LNCaP clone FGC (cell line): ENCODE measurements at places on chromosomes 16 and 17.

GRCh38 chr17:77862890-77863813 lies 95.4 kb upstream of the TNRC6C start:
- no peak for DNase-seq

GRCh38 chr17:48843187-48843900 lies 12.5 kb downstream of the CALCOCO2 start:
- no peak for DNase-seq

DNA sequence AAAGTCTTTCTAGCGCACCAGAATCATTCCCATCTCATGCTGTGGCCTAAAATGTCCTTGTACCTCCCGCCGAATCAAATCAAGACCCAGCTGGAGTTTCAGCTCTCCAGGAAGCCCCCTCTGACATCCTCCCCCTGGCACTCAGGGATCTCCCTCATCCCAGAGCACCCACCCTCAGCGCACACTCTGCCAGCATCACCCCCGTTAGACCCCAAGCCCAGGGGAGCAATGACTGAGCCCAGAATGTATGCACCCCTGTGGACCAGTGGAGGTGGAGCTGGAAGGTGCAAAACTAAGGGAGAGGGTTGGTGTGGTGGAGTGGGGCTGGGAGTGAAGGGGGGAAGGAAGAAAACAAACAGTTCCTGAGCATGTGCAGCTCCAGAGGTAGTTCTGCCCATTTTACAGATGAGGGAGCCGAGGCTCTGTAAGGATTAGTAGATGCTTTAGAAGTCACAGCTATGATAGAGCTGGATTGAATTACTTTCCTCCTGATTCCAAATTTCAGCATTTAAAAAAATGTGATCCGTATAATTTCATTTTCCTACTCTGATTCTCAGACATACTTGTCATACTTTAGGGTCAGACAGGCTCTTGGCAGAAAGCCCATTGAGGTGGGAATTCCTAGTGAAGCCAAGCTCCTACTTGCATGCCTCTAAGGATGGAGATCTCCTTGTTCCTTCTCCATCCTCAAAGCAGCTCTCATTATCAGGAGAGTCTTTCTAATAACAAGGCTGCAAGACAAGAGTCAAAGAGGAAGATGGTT lies 242.7 kb downstream of the KATNIP start:
- DNase-seq, result no peak

DNA sequence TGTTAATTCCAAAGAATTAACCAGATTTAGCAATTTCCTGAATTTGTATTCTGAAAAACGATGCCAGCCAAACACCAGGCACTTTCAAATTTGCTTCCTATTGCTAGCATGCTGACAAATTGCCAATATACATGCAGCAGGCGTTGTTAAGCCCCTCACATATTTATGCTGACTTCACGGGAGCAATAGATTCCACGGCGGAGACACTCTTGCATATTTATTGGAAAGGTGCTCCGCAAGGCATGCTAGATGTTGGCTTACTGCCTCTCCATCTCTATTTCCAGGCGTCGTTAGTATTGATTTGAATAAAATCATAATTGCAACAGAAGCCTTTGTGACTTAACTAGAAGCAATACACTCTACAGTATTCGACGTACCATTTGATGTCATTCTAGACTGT lies 211.0 kb upstream of the IRX5 start:
- no peak for DNase-seq

DNA sequence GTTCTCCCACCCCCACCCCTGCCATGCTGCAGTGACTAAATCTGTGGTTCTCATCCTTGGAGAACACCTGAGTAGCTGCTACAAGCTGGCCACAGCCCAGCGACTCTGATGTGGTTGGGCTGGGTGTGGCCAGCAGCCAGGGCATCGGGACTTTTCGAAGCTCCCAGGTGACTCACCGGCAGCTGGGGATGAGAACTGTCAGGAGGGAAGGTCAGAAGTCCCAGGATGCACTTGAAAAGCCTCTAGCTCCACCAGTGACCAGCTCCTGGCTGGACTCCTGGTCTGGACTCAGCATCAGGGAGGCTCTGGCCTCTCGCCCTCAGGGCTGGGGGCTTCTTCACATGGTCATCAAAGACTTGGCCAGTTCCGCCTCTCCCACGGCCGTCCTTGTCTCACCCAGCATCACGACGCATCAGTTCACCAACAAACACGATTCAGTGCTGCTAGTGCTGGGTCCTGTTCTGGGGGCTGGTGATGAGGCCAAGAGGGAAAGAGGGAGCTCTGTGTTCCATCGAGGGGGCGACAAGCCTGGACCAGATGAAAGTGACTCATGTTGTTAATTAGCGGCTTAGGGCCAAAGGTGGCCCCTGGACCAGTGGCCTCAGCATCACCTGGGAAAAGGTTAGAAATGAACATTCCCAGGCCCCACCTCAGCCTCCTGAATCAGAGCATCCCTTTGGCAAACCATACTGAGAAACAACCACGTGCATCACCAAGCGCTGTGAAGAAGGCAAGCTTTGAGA lies 3.9 kb upstream of the C17orf99 start:
- peak; percentile 50 for DNase-seq

GRCh38 chr17:35738519-35739133 lies 7.2 kb downstream of the RASL10B start:
- no peak for DNase-seq

DNA sequence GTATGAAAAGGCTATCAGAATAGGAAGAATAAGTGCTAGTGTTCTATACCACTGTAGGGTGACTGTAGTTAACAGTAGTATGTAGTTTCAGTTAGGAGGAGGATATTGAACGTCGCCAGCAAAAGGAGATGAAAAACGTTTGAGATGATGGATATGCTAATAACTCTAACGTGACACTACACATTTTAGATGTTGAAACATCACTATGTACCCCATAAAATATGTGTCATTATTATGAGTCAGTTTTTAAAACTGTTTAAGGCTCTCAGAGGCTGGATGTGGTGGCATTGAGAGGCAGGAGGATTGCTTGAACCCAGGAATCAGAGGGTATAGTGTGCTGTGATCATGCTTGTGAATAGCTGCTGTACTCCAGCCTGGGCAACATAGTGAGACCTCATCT lies 31.8 kb downstream of the UBN1 start:
- no peak for DNase-seq

GRCh38 chr16:50015631-50016030 lies 9.4 kb upstream of the CNEP1R1 start:
- no peak for DNase-seq

- no peak for DNase-seq
Measured at GRCh38 chr17:68382582-68383085, 74.7 kb downstream of the WIPI1 start.

- DNase-seq, result no peak
Measured at GRCh38 chr16:58377932-58378331, 14.3 kb upstream of the GINS3 start.

DNA sequence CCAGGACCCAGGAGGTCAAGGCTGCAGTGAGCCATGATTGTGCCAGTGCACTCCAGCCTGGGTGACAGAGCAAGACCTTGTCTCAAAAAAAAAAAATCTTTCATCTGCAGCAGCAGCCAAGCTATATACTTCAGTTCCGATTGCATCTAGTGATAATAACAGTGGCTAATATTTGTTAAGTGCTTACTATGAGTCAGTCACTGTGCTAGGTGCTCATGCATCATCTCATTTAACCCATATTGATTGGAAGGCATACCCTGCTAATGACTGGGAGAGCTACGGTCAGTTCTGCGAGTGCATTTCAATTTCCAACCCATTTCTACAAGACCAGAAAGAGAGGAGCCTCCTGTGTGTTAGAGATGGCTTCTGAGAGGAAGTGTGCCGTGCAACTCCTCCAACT lies 7.7 kb upstream of the TUBG2 start:
- DNase-seq, result no peak

DNA sequence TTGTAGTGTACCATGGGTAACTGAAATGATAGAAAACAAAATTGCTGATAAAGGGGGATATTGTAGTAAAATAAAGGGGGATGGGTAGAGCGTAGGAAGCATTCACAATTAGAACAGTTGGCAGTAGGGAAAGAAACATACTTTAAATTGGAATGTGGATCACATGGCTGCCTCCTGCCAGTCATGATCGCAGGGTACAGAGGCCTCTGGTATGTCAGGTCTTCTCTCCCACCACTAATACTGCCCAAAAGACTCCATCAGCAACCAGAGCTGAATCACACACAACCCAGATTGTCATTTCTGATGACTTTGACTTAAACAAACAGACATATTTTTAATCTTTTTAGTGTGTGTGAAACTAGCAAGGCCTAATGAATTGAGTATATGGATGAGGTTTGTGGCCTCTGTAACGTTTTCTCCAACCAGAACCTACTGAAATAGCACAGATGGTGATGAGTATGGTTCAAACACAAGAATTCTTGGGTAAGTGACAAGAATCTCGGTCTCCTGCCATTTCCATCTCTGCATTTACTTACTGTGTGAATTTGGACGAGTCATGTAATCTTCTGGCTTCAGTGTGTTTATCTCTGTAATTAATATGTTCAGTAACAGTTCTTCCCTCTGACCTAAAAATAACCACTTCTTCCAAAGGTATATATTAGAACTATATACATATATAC lies 112.6 kb downstream of the USP22 start:
- DNase-seq, result no peak

DNA sequence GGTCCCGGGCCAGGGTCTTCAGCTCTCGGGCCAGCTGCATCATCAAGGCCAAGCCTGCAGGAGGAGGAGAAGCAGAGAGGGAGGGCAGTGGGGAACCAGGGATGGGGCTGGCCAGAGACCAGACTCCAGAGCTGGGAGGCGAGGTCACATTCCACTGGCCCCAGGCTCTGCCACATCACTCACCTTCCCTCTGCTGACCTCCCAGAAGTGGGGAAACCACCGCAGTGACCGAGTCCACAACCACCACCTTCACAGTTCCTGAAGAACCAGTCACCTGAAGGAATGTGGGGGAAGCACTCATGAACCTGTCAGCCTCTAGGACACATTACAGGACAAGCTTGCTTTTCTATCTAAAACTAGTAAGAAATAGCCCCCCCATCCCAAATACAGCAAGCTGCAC lies 16.4 kb downstream of the RAD51D start:
- no peak for DNase-seq

DNA sequence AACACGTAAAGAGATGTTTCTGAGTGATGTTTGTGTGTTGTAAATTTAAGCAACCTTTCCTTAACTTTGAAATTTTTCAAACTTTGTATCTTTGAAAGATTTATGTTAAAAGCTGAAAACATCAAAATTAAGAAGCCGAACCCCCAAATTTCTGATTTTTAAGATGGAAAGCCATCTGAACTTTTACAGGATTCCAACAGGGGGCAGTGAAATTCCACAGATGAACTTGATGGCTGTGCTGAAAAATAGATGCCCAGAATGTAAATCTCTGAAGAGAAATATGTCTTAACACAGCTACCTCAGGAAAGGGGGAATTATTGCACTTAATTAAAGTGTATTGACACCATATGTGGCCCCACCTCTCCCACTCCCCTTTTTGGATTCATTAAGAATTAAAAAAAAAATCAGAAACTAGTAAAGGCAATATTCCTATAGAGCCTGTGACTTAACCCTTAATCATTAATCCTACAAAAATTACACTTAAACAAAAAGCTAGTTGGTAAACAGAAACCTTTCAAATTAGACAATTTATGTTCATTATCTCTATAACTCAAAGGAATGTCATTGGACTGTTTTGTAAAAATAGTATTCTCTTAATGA lies 597.9 kb downstream of the KCNJ2 start:
- peak; percentile 11 for DNase-seq

- no peak for DNase-seq
Measured at GRCh38 chr17:14222611-14223010, 14.1 kb downstream of the CDRT15 start.

DNA sequence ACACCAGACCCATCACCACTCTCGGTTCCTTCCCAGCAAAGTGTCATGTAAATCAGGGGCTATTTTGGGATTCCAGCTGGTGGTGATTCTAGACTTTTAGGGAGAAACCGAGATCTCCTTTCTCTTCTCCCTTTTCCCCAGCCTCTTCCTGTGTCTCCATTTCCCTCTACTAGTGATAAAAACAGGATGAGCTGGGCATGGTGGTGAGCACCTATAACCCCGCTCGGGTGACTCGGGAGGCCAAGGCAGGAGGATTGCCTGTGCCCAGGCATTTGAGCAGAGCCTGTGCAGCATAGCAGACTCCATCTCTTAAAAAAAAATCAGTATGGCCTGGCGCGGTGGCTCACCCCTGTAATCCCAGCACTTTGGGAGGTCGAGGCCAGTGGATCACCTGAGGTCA lies 6.1 kb downstream of the TBX21 start:
- DNase-seq, result no peak

DNA sequence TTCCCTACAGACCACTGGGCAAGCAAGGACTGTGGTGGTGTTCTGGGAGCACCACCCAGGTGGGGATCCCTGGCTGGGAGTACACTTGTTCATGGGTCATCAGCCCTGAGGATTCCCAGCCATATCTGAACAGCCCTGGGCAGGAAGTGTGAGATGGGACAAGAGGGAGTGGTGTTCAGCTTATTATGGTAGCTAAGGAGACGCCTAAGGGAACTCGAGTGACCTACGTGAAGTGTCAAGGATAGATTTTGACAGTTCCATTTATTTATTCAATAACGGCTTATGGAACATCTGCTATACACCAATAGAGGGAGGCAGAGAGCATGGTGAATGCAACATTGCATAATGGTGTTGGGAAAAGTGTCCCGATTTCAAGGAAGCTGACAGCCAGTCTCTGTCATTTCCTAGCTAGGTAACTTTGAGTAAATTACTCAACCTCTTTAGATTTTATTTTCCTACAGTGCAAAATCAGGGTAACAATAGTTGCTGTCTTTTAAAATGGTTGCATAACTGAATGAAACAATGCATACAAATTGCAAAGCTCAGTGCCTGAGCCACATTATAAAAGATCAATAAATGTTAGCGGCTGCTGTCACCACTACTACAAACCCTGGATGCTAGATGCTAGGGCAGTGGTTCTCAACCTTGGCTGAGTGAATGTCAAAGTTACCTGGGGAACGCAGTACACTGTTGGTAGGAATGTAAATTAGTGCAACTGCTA lies 534.1 kb downstream of the GRIN2A start:
- peak; percentile 6 for DNase-seq

GRCh38 chr17:83175119-83175821 lies 95.9 kb downstream of the METRNL start:
- DNase-seq, result no peak

DNA sequence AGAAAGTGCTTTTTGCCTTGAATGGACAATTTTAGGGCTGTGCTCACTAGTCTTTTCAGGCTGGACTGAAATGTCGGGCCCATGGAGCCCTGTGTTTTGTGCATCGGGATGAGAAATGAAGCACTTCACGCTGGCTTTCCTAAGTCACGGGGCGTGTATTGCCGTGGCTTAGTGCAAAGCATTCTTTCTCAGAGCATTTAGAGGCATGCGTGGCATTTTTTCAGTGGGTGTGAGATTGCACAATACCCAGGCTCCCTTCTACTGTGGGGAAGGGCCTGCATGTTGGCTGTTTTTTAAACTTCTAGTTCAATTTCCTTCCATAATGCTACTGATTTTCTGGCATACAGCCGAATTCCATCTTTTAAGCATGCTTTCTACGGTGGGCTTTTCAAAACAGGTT lies 12.6 kb upstream of the POLR3E start:
- DNase-seq, result no peak

GRCh38 chr16:11149011-11149616 lies 106.9 kb downstream of the SOCS1 start:
- DNase-seq, result no peak
